Right kidney (tissue), 9 donors: ENCODE measurements at places on chromosomes 3 and 15.

GRCh38 chr3:194632226-194632808, 902 bp downstream of the TMEM44 start:
- no peak for DNase-seq

- no peak for DNase-seq
Measured at GRCh38 chr3:170007031-170007663, 30.6 kb upstream of the GPR160 start.

DNA sequence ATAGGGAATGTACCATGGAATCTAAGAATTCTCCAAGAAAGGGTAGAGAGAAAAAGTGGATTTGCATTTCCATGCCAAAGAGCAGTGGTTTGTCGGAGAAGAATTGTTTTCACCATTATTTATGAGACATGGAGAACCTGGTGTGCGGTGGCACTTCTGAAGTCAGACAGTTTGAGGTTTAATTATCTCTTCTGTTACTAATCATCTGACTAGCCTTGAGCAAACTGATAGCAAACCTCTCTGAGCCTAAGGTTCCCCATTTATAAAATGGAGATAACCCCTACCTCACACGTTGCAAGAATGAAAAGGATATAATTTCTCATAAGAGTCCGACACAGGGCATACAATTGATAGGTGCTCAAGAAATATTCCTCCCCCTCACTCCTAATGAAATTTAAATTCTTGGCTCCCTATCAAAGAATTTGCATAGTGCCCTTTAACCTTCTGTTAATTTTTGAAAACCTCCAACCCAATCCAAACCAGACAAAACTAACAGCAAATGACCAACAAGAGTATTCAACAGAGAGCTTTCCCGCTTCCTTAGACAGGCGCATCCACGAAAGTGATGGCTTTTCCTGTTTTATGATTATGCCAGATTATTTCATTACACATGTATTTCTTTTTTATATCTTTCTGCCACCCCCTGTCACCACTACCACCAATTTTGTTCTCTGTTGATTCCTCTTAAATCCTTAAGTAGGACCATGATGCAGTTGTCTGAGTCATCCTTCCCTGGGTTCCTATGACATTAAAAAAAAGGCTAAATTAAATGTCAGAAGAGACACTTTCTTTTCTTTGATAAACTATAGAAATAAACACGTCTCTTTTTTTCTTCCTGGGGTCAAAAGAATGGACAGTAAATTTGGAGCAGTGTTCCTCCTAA, 28.5 kb downstream of the TMEM212 start:
- DNase-seq = no peak

- no peak for DNase-seq
Measured at GRCh38 chr3:101861789-101862415, 12.6 kb downstream of the NFKBIZ start.

DNA sequence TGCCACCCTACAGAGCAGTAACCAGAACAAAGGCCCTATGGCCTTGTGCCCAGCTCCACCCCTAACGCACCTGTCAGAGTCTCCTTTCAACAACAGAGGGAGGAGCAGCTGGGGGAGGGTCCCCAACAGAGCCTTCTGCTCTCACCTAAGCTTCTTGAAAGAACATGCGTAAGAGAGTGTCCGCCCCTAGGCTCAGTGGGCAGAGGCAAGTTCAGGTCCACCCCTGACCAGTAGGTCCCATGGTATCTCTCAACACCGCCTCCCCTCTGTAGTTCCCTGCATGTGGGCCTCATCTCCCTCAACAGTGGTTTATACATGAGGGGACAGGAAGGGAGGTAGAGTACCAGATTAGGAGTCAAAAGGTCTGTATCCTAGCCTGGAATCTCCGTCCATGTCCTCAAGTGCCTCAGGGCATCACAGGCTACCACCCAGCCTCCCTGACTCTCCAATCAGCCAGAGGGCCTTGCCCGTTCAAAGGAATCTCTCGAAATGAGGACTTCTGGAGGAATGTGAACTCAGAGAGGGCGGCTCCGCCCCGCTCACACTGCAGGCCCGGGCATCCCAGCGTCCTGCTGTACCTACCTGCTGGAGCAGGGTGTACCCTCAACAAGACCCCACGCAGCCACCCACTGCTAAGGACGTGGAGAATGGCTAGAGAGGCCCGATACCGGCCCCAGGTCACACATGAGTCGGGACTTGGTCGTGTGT, 680 bp downstream of the POC1A start:
- DNase-seq = no peak

GRCh38 chr3:2944628-2945027, 165.5 kb downstream of the IL5RA start:
- no peak for DNase-seq

DNA sequence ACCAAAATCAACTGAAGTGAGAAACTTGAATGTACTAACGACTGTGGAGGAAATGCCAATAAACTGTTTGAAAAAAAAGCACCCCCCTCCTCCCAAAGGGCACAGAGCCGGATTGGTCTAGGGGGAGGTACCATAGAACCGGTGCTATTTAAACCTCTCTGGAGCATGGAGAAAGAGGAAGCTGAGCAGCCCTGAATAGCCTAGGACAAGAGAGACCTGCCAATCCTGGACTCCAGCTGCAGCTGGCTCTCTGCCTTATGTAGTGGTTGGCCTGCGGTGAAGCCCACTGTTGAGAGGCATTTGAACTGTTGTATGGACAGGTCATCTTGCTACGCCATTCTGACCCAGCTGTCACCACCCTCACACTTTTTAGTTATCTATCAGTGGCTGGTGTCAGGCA, 1.5 kb upstream of the SH3GL3 start:
- DNase-seq = no peak

DNA sequence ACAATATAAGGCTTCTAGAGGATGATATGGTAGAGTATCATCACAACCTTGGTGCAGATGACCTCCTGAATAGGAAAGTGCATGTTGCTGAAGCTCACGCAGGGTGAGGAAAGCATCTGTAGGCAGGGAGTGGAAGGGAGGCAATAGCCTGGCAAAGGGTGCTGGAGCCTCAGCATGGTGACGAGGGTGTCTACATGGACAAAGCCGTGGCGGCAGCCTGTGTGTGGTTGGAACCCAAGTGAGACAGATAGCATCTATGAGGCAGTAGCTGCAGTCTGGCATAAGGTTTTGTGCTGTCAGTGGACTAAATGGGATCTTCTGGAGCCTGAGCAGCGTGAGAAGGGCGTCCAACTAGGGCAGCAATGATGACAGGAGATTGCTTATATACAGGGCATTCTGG, 132.5 kb downstream of the DLG1 start:
- DNase-seq = no peak

- peak; percentile 38 for DNase-seq
Measured at GRCh38 chr15:63052961-63053698, 10.6 kb downstream of the TPM1 start.

GRCh38 chr3:110667216-110667615, 404.4 kb upstream of the NECTIN3 start:
- no peak for DNase-seq
